ENCODE measurements at places on chromosomes 7 and 10.

DNA sequence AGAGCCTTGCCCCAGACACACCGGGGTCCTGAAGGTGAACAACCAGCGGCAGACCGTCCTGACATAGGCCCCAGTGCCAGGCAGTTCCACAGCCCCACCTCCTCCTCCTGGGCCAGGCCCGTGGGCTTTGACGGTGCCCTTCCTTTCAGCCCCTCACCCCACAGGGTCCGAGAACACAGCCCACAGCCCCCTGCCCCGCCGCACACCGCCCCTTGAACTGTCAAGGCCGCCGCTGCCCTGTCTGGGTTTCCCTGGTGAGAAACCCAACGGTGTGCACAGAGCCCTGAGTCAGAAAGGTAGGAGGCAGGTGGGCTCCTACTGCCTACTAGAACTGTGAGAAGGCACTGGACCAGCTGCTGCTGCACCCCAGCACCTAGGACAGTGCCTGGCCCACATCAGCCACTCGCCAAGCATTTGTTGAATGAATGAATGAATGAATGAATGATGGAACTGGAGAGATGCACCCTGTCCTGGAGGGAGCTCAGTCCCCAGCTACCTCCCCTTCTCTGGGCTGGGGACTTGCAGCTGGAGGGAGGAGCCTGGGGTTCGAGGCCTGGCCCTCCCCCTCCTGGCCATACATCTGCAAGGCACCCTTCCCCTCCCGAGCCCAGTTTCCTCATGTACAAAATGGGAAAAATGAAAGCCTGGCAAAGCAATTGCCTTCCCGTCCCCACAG, 117.9 kb downstream of the SLIT1 start:
- no peak for DNase-seq

DNA sequence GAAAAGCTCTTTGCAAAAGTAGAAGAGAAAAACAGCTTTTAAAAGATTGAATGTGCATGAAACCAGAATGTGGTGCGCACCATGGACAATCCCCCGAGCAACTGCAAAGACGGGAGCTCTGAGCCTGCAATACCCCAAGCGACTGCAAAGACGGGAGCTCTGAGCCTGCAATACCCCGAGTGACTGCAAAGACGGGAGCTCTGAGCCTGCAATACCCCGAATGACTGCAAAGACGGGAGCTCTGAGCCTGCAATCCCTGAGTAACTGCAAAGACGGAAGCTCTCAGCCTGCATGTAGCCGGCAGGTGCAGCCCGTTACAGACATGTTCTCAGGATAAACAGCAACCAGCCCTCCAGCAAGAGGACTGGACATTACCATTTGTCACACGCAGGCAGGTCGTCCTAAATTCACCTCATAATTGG, 6.2 kb downstream of the ZNF775 start:
- peak; percentile 44 for DNase-seq

- no peak for DNase-seq
These were observed 49.2 kb downstream of the ODAD2 start for GRCh38 chr10:27949528-27950241.

GRCh38 chr10:81019029-81019890, 481.6 kb downstream of the SH2D4B start:
- DNase-seq = peak; percentile 81

GRCh38 chr7:74429153-74429747, 24.5 kb upstream of the GTF2IRD1 start:
- no peak for DNase-seq

- DNase-seq = peak; percentile 33
These were observed 2.5 kb downstream of the KIAA1549 start for GRCh38 chr7:138978541-138979184.

DNA sequence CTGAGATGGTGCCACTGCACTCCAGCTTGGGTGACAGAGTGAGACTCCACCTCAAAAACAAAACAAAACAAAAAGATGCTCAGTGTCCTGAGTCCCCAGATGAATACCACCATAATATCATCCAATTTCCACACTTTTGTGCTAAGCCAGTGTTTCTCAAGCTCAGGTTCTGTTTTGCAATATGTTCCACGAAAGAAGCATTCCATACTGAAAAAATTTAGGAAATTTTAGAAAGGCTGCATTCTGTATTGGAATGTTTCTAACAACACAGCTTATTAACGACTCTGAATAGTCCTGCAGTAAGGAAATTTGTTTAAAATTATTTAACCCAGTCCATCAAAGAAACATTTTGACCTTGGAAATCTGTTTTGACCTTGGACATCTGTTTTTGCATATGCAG, 142.4 kb downstream of the EPC1 start:
- no peak for DNase-seq

DNA sequence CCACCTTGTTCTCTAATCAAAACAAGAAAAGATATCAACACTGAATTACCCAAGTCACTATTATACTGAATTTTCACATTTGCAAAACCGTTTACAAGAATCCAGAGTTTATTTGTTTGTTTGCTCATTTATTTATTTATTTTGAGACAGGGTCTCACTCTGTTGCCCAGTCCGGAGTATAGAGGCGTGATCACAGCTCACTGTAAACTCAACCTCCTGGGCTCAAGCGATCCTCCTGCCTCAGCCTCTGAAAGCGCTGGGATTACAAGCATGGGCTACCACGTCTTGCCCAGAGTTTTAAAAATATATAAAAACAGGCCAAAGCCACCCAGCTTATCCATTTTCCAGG, 8.5 kb downstream of the CREB3L2 start:
- no peak for DNase-seq

- no peak for DNase-seq
These were observed 135.0 kb downstream of the MBL2 start for GRCh38 chr10:52637592-52637991.

DNA sequence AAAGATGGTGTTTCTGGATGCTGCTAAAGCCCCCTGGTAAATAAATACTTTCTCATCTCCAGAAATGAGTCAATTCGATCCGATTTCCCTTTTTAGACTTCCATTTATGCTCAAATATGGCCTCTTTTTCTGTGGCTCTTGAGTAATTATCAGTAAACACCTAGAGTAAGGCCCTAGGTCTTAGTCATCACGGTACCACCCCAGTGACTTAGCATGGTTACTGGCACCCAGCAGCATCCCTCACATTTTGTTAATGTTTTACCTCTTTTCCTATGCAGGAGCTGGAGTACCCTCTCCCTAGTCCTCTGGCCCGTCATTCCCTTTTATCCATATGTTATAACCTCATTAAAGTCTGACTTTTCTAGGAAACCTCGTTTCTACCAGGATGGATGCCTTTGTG, 19.5 kb downstream of the CHN2 start:
- DNase-seq = no peak

DNA sequence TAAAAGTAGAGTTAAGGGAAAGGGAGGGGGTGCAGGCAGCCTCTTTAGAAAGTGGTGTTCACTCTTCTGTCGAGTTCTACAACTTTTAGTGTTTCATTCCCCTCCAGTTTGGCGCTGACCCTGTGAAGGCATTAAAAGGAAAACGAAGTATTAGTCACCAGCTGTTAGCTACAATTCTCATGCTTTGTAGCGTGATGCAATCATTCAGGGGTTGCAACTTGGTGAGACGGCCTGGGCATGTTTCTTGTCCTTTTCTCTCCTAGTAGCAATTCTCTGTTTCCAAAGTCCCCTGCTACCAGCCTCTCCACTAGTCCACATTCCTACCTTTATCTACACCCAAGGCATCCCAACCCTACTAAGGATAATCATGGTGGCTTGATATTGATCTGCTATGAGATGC, 33.7 kb upstream of the DGKI start:
- DNase-seq = no peak

- DNase-seq = no peak
These were observed 1.4 kb upstream of the RTKN2 start for GRCh38 chr10:62270020-62270419.

- DNase-seq = no peak
These were observed 122.5 kb upstream of the NOBOX start for GRCh38 chr7:144525956-144526355.

GRCh38 chr7:5477723-5478531, 54.3 kb upstream of the TNRC18 start:
- peak; percentile 92 for DNase-seq

- DNase-seq = no peak
These were observed 22.6 kb upstream of the CNPY1 start for GRCh38 chr7:155568842-155569494.

DNA sequence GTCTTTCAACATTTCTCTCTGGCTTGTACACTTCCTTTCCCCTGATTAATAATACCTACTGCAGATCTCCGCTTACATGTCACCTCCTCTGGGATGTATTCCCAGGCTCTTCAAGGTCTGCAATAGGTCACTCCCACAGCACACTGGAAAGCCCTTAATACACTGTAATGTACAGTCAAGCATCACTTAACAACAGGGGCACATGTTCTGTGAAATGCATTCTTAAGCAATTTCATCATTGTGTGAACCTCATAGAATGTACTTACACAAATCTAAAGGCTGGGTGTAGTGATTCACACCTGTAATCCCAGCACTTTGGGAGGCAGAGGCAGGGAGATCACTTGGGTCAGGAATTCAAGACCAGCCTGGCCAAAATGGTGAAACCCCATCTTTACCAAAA, 1.9 kb downstream of the COX15 start:
- no peak for DNase-seq

DNA sequence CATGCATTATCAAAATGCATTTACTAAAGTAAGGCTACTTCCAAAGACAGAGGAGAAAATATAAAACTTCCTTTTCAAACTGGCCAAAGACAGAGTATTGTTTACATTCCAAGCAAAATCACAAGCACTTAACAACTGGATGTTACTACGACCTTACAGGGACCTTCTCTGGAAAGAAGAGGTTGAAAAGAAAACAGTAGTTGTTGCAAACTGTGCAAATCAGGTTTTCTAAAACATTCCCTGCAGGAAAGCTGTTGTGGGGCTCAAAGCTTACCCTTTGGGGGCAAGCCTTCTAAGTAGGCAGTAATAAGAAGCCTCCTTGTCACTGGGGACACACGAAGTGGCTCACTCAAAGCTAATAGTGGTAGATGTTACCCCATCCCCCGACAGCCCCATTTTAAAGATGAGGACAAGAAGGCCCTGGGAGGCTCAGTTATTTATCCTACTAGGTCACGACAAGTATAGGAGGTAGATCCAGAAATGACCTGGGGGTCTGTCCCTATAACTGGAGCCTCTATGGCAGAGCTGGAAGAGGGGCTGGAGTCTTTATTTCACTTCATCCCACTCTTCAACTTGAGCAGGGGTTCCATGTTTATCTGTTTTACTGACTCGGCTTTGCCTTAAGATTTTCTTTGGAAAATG, 46.6 kb downstream of the ATXN7L1 start:
- no peak for DNase-seq

- DNase-seq = no peak
These were observed 1.1 kb downstream of the ZNF511 start for GRCh38 chr10:133309720-133310398.

DNA sequence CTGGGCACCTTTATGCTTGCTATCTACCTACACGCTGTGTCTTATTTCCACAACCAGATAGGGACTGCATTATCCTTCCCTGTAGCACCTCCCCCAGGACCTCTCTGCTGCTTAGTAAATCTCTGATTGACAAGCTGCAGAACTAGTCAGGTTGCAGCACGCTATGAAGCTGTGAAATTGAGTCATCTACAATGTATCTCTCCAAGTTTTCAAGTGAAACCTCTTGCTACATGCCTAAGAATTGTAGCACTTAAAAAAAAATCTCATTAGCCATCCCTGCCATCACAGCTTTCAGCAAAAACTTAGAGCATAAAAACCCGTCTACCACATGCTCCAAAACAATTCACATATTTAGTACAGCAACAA, 69.7 kb upstream of the FGFR2 start:
- DNase-seq = peak; percentile 26

DNA sequence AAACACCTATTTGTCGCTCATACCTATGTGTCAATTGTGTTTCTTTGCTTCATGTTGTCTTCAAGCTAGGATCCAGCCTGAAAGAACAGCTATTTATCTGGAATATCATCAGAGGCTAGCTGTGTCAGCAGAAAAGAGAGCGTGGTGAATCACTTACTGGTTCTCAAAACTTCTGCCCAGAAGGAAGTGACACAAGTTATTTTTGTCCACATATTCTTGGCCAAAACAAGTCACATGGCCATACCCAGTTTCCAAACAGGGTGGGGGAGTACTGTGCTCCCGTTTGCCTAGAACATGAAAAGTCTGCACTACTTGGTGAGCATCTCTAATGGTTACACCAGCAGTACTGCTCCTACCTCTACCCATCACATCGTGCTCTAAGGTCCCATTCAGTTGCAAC, 160.9 kb upstream of the CSTF2T start:
- DNase-seq = no peak

GRCh38 chr10:11144626-11145494, 127.2 kb downstream of the CELF2 start:
- DNase-seq = no peak

GRCh38 chr7:55440040-55440690, 75.0 kb downstream of the LANCL2 start:
- DNase-seq = no peak

GRCh38 chr7:92095380-92095779, 38.9 kb downstream of the CYP51A1 start:
- DNase-seq = no peak

- no peak for DNase-seq
These were observed 245.0 kb downstream of the PRPF18 start for GRCh38 chr10:13831711-13832141.

GRCh38 chr7:114943953-114944744, 22.3 kb downstream of the MDFIC start:
- no peak for DNase-seq

DNA sequence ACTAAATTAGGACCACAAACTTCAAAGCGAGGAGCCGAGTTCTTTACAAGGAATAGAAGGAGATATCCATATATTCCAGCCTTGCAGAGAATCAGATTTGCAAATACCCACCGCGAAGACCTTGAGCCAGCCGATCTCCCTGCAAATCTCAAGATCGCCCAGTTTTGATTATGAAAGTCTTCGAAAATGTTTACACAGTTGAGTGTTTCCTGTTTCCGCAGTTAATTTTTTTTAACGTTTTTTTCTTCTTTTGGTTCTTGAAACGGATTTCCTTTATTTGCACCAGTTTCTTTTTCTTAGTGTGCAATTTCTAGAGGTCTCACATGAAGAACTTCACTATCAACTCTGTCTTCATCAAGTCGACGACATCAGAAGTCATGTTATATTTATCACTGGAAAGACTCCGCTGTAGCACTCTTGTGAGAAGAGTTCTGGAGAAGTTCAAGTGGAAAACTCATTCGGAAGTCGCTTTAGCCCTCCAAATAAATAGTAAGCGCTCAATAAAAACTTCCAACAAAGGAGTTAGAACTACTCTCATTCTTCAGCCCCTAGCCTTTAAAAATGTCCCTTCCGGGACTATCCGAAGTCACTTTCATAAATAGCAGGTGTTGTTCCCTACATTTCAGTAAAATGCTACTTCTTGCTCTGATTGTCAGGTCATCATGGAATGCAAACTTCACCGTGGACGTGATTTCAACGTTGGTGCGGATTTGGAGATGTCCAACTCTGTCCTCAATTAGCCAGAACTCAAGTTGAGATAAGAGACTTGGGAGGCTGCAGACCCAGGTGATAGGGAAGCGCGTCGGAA, 11.9 kb upstream of the SPAG6 start:
- DNase-seq = no peak

- DNase-seq = no peak
These were observed 56.0 kb downstream of the PTPRN2 start for GRCh38 chr7:158531661-158532060.

- DNase-seq = no peak
These were observed 18.4 kb upstream of the REEP3 start for GRCh38 chr10:63502832-63503231.
